ENCODE measurements at places on chromosomes 4 and X. TPM values are rescaled to one million over a fixed set of nuclear protein-coding genes. Genes with fewer than 3 reads are reported as not detected.
A peak's percentile ranks its signal among the peaks of the same experiment; 100 is the strongest.

STATH gene
- not detected for total RNA-seq

NIPAL1 gene
- total RNA-seq = 2.1 TPM

TBX22 gene
- total RNA-seq = not detected

DCAF8L2 gene
- total RNA-seq = not detected

F8A2 gene
- not detected for total RNA-seq

ERVMER34-1 gene
- 0.13 TPM for total RNA-seq

GYG2 gene
- not detected for total RNA-seq

SPOCK3 gene
- total RNA-seq = 0.07 TPM

ARAP2 gene
- total RNA-seq = 2.8 TPM

EGF gene
- total RNA-seq = 2.0 TPM

NELFA gene
- 26.4 TPM for total RNA-seq

LGI2 gene
- 0.67 TPM for total RNA-seq

FAM53A gene
- 0.06 TPM for total RNA-seq

TRIM2 gene
- 28.0 TPM for total RNA-seq

GRCh38 chr4:89334311-89334710, 26.7 kb upstream of the GPRIN3 start:
- DNase-seq = no peak

DNA sequence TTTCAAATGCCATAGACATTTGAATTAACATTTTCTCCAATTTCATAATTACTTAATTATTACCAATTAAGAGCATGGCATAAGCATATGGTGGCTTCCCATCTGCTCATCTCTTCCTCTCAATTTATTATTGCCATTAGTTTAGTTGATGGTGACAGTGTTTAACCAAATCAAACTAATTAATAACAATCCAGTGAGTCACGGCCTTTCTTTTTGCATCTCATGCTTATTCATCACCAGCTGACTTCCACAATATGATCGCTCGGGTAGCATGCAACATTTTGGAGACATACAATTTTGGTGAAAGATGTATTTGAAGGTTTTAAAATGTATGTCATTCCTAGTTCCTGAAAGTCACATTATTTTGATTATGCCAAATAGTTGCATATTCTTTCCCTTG, 172.8 kb upstream of the TACR3 start:
- no peak for DNase-seq

- DNase-seq = no peak
Observed at GRCh38 chrX:134619838-134620237, 38.4 kb downstream of the PLAC1 start.

DNA sequence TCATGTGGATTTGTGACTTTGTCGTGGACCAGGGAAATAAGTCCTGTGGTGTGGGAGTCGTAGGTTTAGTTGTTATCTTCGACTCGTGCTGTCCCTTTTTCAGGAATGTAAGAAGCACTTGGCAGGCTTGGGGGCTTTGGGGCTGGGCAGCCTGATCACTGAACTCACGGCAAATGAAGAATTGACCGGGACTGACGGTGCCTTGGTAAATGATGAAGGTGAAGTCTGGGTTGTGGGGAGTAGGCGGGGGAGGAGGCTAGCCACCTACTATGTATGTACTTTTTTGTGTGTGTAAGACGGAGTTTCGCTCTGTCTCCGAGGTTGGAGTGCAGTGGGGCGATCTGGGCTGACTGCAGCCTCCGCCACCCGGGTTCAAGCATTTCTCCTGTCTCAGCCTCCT, 1.2 kb downstream of the TAF1 start:
- no peak for DNase-seq

- no peak for DNase-seq
Observed at GRCh38 chrX:82541822-82542221, 966.3 kb upstream of the POU3F4 start.

DNA sequence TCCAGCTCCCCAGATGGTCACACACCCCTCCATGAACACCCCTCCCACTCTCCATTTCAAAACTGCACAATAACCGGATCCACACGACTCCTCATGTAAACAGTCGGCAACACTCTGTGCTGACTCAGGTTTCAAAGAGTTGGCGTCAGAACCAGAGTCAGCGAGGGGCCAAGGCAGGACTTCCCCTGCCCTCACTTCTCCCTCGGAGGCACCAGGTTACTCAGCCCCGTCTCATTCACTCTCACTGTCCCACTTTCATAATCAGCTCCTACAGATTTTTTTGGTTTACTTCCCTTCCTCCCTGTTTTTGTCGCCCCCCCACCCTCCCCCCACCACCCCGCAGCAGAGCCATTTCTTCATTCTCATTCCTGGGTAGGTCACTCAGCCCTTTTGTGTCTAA, 2.7 kb upstream of the TIMP1 start:
- DNase-seq = peak; percentile 59

DNA sequence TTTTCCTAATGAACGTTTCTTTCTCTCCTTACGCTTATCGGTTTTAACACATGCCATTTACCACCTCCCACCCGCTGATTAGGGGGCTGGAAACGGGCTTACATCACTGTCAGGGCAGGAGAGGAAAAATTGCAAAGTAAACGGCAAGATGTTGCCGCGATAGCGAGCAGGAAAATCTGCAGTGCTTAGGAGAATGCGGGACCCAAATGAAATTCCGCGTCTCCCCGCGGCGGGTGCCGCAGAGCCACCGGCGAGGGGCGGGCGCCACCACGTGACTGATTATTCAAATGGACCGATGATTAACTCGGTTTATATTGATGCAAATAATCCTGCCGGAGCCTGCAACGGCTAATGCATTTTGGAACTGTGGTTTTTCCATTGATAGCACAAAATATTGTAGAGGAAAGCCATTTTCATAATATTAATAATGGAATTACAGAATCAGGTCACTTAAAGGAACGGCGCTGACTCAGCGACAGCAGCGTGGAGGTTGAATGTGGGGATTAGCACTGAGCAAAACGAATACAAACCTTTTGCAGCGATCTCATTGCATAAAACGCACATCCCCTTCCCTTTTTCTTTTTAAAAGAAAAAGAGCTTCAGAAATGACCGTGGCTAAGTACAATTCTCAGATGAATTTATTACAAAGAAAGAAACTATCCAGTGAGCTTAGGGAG, 224.2 kb downstream of the STIM2 start:
- peak; percentile 4 for DNase-seq

- no peak for DNase-seq
Observed at GRCh38 chr4:177117256-177117655, 192.4 kb upstream of the NEIL3 start.

DNA sequence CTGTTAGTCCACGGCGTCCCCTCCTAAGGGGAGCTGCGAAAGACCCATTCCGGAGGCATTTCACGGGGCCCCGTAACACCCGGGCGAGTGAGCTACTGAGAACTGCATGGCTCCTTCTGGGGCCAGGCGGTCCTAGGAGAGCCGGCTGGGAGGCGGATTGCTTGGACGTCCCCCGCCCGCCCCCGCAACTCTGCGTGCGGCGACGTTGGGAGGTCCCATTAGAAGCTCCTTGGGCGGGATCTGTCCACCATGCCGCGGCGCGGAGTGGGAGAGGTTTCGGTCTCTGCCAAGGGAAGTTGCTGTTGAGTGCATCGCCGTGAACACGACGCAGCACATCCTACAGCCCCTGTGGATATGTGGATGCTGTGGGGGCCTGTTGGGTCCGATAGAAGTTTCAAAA, 85.4 kb upstream of the IGFBP7 start:
- no peak for DNase-seq

- DNase-seq = peak; percentile 43
Observed at GRCh38 chr4:165621983-165622382, 243.2 kb downstream of the CPE start.

DNA sequence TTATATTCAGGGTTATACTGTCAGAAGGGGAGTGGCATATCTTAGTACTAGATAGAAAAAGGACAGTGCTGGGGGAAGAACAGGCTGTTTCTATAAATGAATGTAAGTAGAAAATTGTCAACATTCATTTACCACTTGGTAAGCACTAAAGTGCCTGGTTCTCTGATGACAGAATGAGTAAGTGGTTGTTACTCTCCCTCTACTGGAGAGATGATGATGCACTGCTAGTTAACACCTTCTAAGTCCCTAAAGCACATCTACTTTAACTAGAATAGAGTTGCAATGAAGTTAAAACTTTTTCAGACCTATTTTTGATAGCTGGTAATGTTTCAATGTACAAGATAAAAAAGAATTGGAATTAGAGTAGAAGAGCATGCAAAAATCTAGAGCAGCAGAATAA, 214.5 kb downstream of the KLHL4 start:
- DNase-seq = no peak

GRCh38 chrX:119218198-119218597, 17.9 kb upstream of the PGRMC1 start:
- no peak for DNase-seq

GRCh38 chr4:52984462-52984881, 122.4 kb downstream of the RASL11B start:
- peak; percentile 31 for DNase-seq

DNA sequence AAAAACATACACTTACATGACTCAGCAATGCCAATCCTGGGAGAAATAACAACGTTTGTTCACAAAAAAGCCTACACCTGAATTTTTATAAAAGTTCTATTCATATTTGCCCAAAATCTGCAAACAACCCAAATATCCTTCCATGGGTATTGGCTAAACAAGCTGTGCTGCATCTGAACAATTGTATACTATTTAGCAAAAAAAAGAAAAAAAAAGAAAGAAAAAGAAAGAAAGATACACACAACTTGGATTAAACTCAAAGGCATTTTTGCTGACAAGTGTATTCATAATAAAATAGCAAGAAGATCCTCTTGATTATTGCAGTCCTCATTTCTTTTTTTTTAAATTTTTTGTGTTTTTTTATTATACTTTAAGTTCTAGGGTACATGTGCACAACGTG, 24.5 kb upstream of the MAGEA3 start:
- no peak for DNase-seq

GRCh38 chrX:6679988-6680387, 145.1 kb upstream of the VCX3A start:
- no peak for DNase-seq

GRCh38 chrX:132144061-132144460, 16.2 kb upstream of the FRMD7 start:
- DNase-seq = no peak

GRCh38 chrX:29297171-29297800, 710.0 kb downstream of the IL1RAPL1 start:
- no peak for DNase-seq

DNA sequence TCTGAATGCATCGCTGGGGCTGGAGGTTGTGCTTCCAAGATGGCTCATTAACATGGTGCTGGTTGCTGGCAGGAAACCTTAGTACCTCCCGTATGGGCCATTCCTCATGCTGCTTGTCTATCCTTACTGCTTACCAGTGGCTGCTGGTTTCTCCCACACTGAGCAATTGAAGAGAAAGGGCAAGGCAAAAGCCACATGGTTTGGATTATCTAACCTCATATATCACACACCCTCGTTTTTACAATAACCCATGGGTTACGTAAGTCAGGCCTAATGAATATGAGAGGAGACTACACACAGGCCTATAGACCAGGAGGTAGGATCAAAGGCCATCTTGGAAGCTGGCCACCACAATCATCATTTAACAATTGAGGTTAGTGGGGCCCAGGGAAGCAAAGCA, 141.8 kb upstream of the EDNRA start:
- no peak for DNase-seq

DNA sequence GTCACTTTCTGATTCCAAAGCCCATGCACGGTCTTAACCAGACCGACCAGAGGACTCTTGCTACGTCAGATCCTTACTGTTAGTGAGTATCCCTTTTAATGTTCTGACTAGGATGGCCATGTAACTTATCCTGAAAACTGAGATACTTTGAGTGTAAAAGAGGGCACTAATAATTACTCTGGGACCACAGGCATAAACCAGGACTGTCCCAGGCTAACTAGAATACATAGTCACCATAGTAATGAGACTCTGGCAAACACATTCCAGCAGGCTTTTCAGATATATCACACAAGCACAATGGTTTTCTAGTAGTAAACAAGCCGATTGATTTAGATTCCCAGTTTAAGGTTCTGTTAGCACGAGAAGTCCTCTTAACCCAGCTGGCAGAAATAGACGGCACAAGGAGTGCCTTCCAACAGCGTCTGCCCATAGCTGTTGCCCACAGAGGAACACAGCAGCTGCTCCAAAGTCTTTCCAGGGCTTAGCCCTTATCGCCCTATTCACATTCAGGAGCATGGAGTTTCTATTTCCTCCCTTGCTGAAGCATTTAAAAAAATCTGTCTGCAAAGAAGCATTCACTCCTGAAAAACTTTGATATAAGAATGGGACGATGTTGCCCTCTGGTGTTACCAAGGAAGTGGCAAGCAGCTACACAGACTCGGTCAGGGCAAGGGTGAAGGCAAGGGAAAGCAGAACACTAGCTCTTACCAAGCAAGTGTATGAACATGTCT, 92.4 kb downstream of the CXCL13 start:
- DNase-seq = peak; percentile 72

- no peak for DNase-seq
Observed at GRCh38 chr4:72019688-72020087, 12.1 kb upstream of the NPFFR2 start.

DNA sequence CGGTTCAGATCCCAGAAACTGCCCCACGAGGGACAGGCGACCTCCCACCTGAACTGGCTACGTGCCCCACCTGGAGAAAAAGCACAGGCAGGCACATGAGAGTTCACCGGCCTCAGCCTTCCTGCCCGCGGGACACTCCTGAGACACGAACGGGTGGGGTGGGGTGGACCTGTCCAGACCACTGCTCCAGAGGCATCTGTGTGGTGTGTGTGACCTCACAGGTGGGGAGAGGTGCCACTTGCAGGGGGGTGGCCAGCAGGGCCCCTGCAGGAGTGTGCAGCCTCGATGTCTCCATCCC, 18.5 kb downstream of the NELFA start:
- no peak for DNase-seq

- DNase-seq = no peak
Observed at GRCh38 chr4:180798036-180798577, 1445.1 kb upstream of the TENM3 start.

GRCh38 chrX:3713937-3714434, 537 bp upstream of the PRKX start:
- DNase-seq = no peak

DNA sequence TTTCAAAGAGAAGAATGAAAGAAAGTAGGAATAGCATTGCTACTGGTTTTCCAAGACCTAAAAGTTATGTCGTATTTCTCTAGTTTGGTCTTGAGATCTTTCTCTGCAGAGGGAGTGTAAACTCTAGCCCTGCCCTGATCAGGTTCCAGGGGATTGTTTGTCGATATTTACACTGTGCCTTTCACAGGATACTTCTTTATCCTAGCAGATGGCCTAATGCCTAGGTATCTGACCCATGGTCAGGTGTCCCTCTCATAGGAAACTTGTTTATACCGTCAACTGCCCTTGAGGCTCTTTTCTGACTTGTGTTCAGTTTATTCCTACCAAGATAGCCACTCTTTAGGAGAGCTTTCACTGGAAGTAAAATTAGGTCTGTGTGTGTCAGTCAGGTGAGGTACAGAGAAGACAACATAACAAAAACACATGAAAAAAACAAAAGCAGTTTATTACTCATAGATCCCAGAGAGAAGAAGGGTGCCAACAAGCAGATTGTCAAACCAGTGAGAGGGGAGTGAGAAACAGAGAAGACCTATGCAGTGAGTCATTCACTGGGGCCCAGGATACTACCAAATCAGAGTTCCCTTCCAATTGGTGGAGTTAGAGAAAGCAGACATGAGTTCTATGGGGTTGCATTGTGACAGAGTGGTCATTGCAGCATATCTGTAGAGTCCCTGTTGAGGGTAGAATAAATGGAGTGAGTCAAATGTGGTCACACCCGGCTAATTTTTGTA, 40.6 kb upstream of the THOC2 start:
- DNase-seq = no peak

Data from HT1080 (cell line).